ENCODE measurements at places on chromosomes 3 and 15.

- DNase-seq = no peak
- no peaks in the 10 kb centered on the region for H3K27me3 ChIP-seq
- H3K36me3 ChIP-seq = no peaks in the 10 kb centered on the region
- H3K4me1 ChIP-seq = no peaks in the 10 kb centered on the region
These were observed 96.2 kb upstream of the NR2F2 start for GRCh38 chr15:96234109-96234892.

DNA sequence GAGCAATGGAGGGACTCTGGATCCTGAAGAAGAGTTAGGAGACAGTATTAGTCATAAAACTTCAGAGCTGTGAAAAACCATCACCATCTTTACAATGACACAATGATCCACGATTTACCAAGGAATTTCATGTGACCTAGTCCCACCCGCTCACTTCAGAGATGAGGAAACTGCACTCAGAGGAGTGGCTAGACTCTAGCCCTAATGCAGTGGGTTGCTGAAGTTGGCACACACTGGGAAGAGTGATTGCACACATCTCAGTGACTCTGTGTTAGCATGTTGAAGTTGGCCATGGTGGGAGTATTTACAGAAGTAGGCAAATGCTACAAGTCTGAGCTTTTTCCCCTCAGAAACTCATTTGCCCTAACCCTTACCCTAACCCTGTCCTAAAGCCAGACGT, 35.2 kb upstream of the SPATA12 start:
- no peak for DNase-seq
- H3K27me3 ChIP-seq = peaks cover 30% of the 10 kb centered on the region
- no peak overlapping the region for H3K27ac ChIP-seq

DNA sequence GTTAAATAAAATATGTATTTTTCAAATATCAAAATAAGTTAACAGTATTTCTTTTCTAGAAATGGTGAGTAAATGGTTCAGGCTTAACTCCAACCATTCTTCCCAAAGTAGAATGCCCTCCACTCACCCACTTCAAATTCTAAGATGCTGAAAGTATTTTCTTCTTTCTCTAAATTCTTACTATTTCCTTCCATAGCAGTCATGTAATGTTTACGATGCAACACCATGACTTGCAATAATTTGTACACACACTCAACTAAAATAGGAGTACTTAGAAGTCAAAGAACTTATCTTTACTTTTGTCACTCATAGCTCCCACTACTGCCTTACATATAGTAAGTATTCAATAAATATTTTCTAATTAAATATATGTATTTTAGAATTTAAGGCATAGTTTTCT, 65.0 kb downstream of the AQR start:
- peaks cover 20% of the 10 kb centered on the region for H3K36me3 ChIP-seq
- peaks cover 7% of the 10 kb centered on the region for H3K4me1 ChIP-seq
- H3K27me3 ChIP-seq = no peaks in the 10 kb centered on the region
- H3K27ac ChIP-seq = no peak overlapping the region

GRCh38 chr15:75178171-75178937, 23.3 kb upstream of the C15orf39 start:
- H3K36me3 ChIP-seq = no peaks in the 10 kb centered on the region
- peaks cover 3% of the 10 kb centered on the region for H3K4me1 ChIP-seq
- peaks cover 50% of the 10 kb centered on the region for H3K27me3 ChIP-seq
- H3K4me3 ChIP-seq = peak overlapping the region; percentile 12

DNA sequence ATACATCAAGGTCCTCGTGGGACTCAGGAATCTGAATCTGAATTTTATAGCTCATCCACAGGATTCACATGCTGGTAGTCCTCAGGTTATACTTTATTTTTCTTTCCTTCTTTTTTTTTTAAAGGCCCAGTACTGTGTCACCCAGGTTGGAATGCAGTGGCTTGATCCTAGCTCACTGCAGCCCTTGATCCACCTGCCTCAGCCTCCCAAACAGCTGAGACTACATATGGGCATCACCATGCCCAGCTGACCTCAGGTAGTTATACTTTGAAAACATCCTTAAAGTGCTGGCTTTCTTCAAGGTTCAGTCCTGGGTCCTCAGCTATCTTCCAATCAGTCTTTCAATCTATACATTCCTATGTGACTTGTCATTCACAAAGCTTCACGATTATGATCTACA, 38.2 kb downstream of the SNX4 start:
- DNase-seq = no peak
- peaks cover 5% of the 10 kb centered on the region for H3K36me3 ChIP-seq
- no peak overlapping the region for H3K27ac ChIP-seq
- H3K27me3 ChIP-seq = no peaks in the 10 kb centered on the region
- H3K4me3 ChIP-seq = no peak overlapping the region
- H3K4me1 ChIP-seq = peaks cover 2% of the 10 kb centered on the region
